Stimulated activated CD8-positive, alpha-beta memory T cell treated with anti-CD3 and anti-CD28 coated beads, Interleukin-2, amount 100 ng/mL, for 1 hour (primary cell): ENCODE measurements at places on chromosomes 3 and 15.

DNA sequence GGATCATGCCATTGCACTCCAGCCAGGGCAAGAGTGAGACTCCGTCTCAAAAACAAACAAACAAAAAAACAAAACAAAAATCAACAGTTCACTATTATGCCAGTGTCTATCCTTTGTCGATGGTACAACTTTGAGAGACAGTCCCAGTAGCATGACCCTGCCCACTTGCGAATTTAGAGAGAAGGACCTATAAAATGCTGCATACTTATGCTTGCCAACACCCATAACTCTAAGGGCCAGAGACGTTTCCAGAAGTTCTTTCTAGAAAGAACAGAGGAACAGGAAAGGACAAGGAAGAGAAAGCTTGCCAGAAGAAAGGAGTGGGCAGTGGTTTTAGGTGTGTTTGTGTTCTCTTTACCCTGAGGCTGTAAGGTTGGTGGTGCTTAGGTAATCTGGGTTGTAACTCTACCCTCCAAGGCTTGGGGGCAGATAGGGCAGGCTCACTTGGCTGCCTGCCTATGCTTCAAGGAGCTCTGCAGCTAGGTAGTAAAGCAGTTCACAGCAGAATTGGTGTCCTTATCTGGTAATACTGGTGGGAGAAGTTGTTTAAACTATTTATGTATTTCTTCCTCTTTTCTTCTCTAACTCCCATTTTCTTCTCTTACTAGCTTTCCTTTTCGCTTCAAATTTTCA lies 50.6 kb upstream of the SPPL2A start:
- no peak for DNase-seq

- DNase-seq = no peak
These were observed 16.4 kb downstream of the UBE2E2 start for GRCh38 chr3:23219552-23219951.

DNA sequence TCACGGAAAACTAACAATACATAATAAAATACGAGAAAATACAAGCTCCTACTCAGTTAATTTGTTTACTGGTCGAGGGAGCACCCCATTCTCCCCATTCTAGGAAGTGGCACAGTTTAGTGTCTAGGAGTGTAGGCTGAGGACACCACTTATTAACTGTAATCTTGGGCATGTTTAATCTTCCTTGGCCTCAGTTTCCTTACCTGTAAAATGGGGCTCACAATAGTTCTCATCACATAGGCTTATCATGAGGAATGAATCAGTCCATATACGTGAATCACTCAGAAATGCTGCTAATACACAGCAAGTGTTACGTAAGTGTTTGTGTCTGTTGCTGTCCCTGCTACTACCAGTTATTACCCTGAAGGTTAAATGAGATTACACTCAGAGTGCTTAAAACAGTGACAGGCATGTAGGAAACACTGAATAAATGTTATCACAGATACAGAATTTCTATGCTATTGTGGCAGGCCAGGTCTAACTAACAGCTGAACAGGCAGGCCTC lies 210.2 kb downstream of the OSBPL10 start:
- DNase-seq = no peak

GRCh38 chr3:99731499-99731898 lies 86.2 kb upstream of the CMSS1 start:
- no peak for DNase-seq
